GM04503 (cell line): ENCODE measurements at places on chromosomes 6 and 20.

DNA sequence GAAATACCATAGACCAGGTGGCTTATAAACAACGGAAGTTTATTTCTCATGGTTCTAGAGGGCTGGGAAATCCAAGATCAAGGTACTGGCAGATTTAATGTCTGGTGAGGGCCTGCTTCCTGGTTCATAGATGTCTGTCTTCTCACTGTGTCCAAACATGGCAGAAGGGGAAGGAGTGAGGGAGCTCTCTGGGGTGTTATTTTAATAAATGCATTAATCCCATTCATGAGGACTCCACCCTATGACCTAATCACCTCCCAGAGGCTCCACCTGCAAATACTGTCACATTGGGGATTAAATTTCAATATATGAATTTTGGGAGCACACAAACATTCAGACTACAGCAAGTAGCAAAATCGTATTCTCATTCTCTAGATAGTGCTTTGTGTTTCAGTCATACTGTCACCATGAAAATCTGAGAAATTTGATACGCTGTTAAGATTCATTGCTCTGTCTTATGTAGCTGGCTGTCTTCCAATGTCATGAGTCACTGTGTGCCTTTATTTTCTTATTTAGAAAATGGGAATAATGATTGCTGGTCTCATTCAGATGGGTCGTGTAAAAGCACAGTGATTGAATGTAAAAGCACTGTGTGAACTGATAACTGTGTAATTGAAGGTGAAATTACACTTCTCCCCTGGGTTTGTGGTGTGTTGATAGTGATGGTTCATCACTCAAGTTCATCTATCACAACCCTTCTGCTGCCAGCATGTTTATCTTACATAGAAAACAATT lies 8.9 kb upstream of the ERVFRD-1 start:
- DNase-seq: no peak

DNA sequence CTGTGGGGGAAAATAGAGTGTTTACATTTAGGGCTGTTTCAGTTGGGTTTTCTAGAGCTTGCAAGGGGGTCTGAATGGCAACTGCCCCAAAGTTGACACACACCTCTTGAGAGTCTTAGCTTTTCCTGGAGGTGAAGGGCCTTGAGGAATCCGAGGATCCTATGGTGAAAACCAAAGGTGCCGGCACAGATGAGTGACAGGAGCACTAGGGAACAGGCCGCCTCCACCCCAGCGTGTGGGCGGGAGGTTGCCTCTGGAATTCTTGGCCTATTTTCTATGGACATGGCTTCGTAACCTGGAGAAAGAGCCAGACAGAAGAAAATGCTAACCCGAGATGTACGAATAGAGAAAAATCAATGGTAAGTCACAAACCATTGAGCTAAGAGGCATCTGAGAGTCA lies 283.2 kb upstream of the FOXQ1 start:
- no peak for DNase-seq

DNA sequence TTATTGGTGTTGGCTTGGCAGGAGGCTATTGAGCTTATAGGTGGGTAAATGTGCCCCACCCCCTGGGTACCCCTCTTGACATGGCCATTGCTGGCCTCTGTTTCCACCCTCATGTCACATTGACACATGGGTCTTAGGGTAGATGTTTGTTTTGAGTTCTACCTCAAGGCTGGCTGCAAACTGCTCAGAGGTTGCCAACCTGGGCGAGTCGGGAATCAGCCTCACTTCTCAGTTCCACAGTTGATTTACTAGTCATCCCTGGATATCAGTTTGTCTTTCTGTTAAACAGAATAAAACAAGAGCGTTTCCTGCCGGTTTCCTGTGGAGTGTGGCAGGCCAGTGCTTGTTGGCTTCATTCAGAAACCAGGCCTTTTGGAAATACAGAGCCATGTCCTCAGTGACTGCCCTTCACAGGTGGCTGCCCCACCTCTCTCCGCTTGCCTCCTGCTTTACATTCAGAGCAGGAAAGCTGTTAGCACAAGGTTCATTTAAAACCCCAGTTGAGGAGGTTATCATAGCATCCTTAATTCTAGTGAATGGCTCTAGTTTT lies 105.6 kb downstream of the TCP11 start:
- no peak for DNase-seq

DNA sequence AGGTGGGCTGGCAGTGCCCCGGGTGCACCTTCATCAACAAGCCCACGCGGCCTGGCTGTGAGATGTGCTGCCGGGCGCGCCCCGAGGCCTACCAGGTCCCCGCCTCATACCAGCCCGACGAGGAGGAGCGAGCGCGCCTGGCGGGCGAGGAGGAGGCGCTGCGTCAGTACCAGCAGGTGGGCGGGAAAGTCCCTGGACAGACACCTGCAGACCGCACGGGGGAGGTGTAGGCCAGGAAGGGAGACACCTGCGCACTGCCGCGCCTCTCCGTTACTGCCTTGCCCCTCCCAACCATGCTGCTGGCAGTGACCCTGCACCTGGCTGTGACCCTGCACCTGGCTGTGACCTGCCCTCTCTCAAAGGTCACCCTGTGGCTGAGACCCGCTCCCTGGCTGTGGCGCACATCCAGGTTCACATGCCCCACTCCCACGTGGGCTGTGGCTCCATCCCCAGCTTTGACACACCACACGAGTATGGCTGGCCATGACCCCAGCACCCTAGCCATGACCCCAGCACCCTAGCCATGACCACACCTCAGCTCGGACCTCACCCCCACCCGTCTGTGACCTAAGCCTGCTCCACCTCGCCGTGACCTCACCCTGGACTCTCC lies 11.6 kb downstream of the RBCK1 start:
- no peak for DNase-seq

GRCh38 chr20:52461582-52461981 lies 270.0 kb upstream of the ZFP64 start:
- DNase-seq: no peak

GRCh38 chr6:2245877-2246863 lies 765 bp upstream of the GMDS start:
- no peak for DNase-seq

DNA sequence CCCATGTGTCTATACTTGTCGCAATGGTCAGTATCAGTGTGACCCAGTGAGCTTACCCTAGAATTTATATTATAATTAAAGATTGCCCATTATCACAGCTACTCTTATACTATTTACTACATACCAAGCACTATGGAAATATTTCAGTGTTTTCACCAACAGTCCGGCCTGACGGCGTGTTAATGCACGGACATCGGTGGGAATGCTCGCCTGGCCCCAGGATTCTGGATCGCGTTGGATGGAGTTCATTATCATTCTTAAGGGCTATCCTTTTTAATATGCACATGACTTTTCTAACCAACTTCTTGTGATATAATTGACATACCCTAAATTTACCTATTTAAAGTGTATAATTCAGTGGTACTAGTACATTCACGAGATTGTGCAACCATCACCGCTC lies 51.8 kb upstream of the AFDN start:
- DNase-seq: no peak

- DNase-seq: no peak
Measured at GRCh38 chr20:49685161-49685601, 28.5 kb downstream of the B4GALT5 start.

GRCh38 chr6:169479783-169480495 lies 221.9 kb downstream of the WDR27 start:
- DNase-seq: no peak

DNA sequence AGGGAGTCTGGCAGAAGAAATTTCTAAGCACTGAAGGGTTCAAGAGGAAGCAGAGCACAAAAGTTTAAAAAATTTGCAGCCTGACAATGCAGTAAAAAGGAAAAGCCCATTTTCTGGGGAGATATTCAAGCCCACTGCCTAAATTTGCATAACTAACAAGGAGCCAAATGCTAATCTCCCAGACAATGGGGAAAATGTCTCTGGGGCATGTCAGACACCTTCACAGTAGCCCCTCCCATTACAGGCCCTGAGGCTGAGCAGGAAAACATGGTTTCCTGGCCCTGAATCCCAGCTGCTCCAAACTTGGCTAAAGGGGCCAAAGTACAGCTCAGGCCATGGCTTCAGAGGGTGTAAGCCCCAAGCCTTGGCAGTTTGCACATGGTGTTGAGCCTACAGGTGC lies 908.5 kb upstream of the MANEA start:
- DNase-seq: no peak

DNA sequence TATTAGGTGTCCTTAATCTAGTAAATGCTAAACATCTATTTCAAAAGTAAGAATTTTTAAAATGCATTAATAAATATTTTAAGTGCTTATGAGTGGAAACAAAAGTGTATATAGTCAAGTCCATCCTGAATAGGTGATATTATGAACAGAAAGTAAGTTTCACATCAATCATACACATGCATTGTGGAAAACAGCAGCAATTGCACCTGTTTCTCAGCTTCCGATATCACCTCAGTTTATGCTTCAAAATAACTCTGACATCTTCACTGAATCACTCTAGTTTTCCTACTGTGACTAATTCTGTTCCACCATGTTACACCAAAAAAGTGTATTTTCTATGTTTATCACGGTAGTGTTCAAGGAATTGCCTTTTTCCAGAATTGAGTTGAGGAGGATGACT lies 172.6 kb upstream of the MANEA start:
- no peak for DNase-seq

GRCh38 chr6:144104898-144105487 lies 9.6 kb upstream of the SF3B5 start:
- DNase-seq: no peak

- DNase-seq: no peak
Measured at GRCh38 chr6:151207674-151208073, 32.1 kb upstream of the AKAP12 start.

GRCh38 chr6:166862287-166862977 lies 93.9 kb downstream of the RNASET2 start:
- no peak for DNase-seq

GRCh38 chr20:24837781-24838450 lies 111.2 kb upstream of the CST7 start:
- DNase-seq: no peak

DNA sequence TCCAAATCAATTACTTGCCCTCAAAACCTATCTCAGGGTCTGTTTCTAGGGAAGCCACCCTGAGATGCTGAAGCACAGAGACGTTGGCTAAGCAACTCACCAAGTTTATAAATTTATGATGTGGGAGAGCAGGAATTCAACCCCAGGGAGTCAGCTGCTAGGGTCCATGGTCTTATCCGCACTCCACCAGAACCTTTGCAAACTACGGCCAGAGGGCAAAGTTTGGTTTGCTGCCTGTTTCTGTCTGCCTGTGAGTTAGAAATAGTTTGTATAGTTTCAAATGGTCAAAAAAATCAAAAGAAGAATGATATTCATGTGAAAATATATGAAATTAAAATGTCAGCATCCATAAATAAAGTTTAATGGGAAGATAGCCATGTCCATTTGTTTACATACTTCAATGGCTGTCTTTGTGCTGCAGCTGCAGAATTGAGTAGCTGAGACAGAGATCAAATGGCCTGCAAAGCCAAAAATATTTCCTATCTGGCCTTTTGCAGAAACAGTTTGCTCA lies 83.7 kb upstream of the ZFP64 start:
- peak; percentile 27 for DNase-seq

- DNase-seq: no peak
Measured at GRCh38 chr20:45962031-45962755, 9.8 kb downstream of the ZNF335 start.

DNA sequence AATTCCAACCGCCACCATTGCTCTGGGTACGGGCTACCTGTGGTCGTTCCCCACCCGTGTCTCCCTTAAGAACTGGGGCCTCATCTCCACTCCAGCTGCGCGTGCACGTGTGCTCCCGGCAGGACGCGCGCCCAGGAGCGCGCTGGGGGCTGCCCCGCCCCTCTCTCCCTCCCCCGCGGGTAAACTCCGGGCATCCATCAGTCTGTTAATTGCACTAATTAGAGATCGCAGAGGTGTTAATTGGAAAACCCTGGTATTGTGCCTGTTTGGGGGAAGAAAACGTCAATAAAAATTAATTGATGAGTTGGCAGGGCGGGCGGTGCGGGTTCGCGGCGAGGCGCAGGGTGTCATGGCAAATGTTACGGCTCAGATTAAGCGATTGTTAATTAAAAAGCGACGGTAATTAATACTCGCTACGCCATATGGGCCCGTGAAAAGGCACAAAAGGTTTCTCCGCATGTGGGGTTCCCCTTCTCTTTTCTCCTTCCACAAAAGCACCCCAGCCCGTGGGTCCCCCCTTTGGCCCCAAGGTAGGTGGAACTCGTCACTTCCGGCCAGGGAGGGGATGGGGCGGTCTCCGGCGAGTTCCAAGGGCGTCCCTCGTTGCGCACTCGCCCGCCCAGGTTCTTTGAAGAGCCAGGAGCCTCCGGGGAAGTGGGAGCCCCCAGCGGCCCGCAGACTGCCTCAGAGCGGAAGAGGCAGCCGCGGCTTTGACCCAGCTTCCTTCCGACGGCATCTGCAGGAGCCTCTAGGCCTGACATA lies 14.4 kb downstream of the FOXP4 start:
- DNase-seq: no peak

DNA sequence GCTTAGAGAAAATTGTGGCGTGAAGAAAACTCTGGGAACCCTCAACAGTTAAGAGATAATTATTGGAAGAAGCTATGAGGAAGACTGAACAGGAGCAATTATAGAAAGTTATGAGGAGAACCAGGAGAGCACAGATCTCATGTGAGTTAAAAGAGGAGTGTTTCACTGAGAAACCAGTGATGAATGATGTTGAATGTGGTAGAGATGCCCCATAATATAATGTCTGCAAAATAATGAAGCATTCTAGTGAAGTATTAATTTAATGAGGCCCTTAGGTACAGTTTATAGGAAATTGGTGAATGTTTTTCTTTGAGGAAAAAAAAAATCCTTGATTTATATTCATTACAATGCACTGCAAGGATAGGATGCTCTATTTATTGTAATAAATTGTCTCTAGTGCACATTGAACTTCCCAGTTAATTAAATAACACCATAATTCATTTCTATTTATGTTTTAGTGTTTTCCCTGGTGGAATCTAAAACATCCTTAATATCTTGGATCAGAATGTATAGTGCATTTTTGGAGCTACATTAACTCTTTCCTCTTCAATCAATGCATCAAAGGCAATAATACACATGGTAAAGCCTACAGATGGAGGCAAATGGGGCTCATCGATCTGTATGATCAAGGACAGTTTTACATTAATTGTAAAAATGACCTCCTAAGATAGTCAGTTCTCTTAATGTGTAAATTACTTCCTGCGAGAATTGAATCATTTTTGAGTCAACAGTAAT lies 91.4 kb upstream of the EYS start:
- no peak for DNase-seq

- DNase-seq: no peak
Measured at GRCh38 chr20:36490191-36490590, 51.1 kb upstream of the MYL9 start.

DNA sequence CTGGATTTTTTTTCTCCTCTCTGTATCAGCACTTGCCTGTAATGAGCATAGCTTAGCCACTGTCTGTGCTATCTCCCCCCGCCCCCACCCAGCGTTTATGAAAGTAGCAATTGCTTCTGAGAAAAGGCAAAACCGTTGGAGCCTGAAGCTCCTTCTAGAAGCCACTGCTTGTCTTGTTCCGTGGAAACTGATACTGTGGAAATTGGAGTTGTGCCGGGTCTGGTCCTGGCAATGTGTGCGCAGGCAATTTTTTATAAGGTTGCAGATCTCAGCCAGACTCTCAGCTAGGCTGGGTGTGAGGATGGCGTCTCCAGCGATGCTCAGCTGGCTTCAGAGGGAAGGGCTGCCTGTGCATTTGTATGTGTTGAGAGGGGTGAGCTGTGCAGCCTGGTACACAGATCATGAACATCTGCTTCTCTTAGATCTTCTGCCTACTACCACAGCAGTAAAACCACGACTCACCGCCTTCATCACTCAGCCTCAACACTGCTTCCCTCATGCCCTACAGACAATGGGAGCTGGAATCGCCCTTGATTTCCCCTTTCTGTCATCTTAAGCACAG lies 72.4 kb upstream of the GTSF1L start:
- DNase-seq: no peak

GRCh38 chr6:21615504-21615903 lies 22.0 kb downstream of the SOX4 start:
- DNase-seq: no peak

GRCh38 chr6:15401120-15401519 lies 155.3 kb downstream of the JARID2 start:
- no peak for DNase-seq
